Endothelial cell of umbilical vein (primary cell): ENCODE measurements at places on chromosomes 7 and 10. TPM values are rescaled to one million over a fixed set of nuclear protein-coding genes. Genes with fewer than 3 reads are reported as not detected.

PGAM2 gene
- polyA plus RNA-seq = 0.11 and 0.19 TPM in 2 replicates

THSD7A gene
- 2.8 and 3.3 TPM in 2 replicates for polyA plus RNA-seq

MACROH2A2 gene
- 0.08 TPM in 1 of 2 replicates, not detected in the other for polyA plus RNA-seq

CYP26C1 gene
- polyA plus RNA-seq = 0.12 and 0.18 TPM in 2 replicates

POMZP3 gene
- 12.7 and 13.5 TPM in 2 replicates for polyA plus RNA-seq

VAX1 gene
- polyA plus RNA-seq = not detected in 2 replicates

STEAP2 gene
- 3.0 and 4.2 TPM in 2 replicates for polyA plus RNA-seq

MOGAT3 gene
- not detected in 2 replicates for polyA plus RNA-seq

TMEM139 gene
- polyA plus RNA-seq = 0.32 and 0.37 TPM in 2 replicates

DYNC1I1 gene
- 1.8 and 2.0 TPM in 2 replicates for polyA plus RNA-seq

TCF7L2 gene
- polyA plus RNA-seq = 5.9 and 9.9 TPM in 2 replicates

ZNF853 gene
- 0.47 and 0.49 TPM in 2 replicates for polyA plus RNA-seq

MPP7 gene
- polyA plus RNA-seq = 0.08 and 0.17 TPM in 2 replicates

RASSF4 gene
- polyA plus RNA-seq = 8.2 and 9.8 TPM in 2 replicates

MLXIPL gene
- polyA plus RNA-seq = not detected in 2 replicates

FOXP2 gene
- 0.25 and 0.37 TPM in 2 replicates for polyA plus RNA-seq

SPDYE1 gene
- not detected in 2 replicates for polyA plus RNA-seq

AGBL3 gene
- polyA plus RNA-seq = 0.80 and 0.97 TPM in 2 replicates

TMEM213 gene
- polyA plus RNA-seq = not detected in 2 replicates

MKLN1 gene
- polyA plus RNA-seq = 12.2 and 13.1 TPM in 2 replicates

OGA gene
- polyA plus RNA-seq = 21.6 and 30.8 TPM in 2 replicates

CHST3 gene
- polyA plus RNA-seq = 5.5 and 6.0 TPM in 2 replicates

NUTM2E gene
- polyA plus RNA-seq = 0.03 and 0.04 TPM in 2 replicates

TMEM196 gene
- polyA plus RNA-seq = not detected in 2 replicates

PCDH15 gene
- polyA plus RNA-seq = 0.04 and 0.05 TPM in 2 replicates

TRPV5 gene
- not detected in 2 replicates for polyA plus RNA-seq

CFAP70 gene
- 0.11 and 0.19 TPM in 2 replicates for polyA plus RNA-seq

FRMD4A gene
- 107 and 123 TPM in 2 replicates for polyA plus RNA-seq

TRIL gene
- 0.52 and 0.78 TPM in 2 replicates for polyA plus RNA-seq

CRHR2 gene
- polyA plus RNA-seq = not detected in 2 replicates

DPP6 gene
- polyA plus RNA-seq = not detected in 2 replicates

TMEM184A gene
- 0.41 and 0.48 TPM in 2 replicates for polyA plus RNA-seq

MACC1 gene
- not detected in 2 replicates for polyA plus RNA-seq

CALCR gene
- polyA plus RNA-seq = not detected in 2 replicates

FAM13C gene
- 0.03 TPM in 1 of 2 replicates, not detected in the other for polyA plus RNA-seq

WAC gene
- polyA plus RNA-seq = 49.1 and 49.2 TPM in 2 replicates

TWIST1 gene
- polyA plus RNA-seq = not detected in 2 replicates

PNLIPRP2 gene
- polyA plus RNA-seq = not detected in 2 replicates

SPACDR gene
- polyA plus RNA-seq = 1.6 and 1.9 TPM in 2 replicates

HEPACAM2 gene
- polyA plus RNA-seq = not detected in 2 replicates

SAP25 gene
- 3.2 and 5.0 TPM in 2 replicates for polyA plus RNA-seq

LRRD1 gene
- 0.03 TPM in 1 of 2 replicates, not detected in the other for polyA plus RNA-seq

HOXA3 gene
- polyA plus RNA-seq = 4.2 and 4.7 TPM in 2 replicates

MCM10 gene
- 1.9 and 3.3 TPM in 2 replicates for polyA plus RNA-seq

MGAM2 gene
- not detected in 2 replicates for polyA plus RNA-seq

PDZD7 gene
- 0.41 and 0.92 TPM in 2 replicates for polyA plus RNA-seq

INMT gene
- not detected in 2 replicates for polyA plus RNA-seq

SFRP5 gene
- polyA plus RNA-seq = not detected in 2 replicates

MYO1G gene
- polyA plus RNA-seq = 0.06 TPM in 1 of 2 replicates, not detected in the other

LRGUK gene
- polyA plus RNA-seq = 0.10 and 0.18 TPM in 2 replicates
